ENCODE measurements at places on chromosomes 13 and 19. TPM values are rescaled to one million over a fixed set of nuclear protein-coding genes. Genes with fewer than 3 reads are reported as not detected.

The PRTN3 gene
- total RNA-seq = not detected

The NCAN gene
- total RNA-seq = under 0.01 TPM

The MAU2 gene
- total RNA-seq = 42.6 TPM

The ELOF1 gene
- total RNA-seq = 31.8 TPM

The CCDC159 gene
- 9.8 TPM for total RNA-seq

The FPR3 gene
- total RNA-seq = not detected

The CEACAM19 gene
- total RNA-seq = 2.6 TPM

The ZNF132 gene
- total RNA-seq = 12.7 TPM

The LRRC8E gene
- total RNA-seq = 7.4 TPM

The KRTDAP gene
- total RNA-seq = not detected

The WTIP gene
- total RNA-seq = 13.2 TPM

The ATP8A2 gene
- total RNA-seq = 0.17 TPM

The ADAT3 gene
- total RNA-seq = 4.3 TPM

The KANK2 gene
- 455 TPM for total RNA-seq

The ZNF99 gene
- total RNA-seq = not detected

The MCEMP1 gene
- total RNA-seq = not detected

The PRSS57 gene
- total RNA-seq = 0.17 TPM

The ACER1 gene
- not detected for total RNA-seq

The SYNGR4 gene
- not detected for total RNA-seq

The CBY2 gene
- not detected for total RNA-seq

The FUT6 gene
- total RNA-seq = not detected

The TICAM1 gene
- total RNA-seq = 6.8 TPM

The ADGRE2 gene
- not detected for total RNA-seq

The PLK5 gene
- not detected for total RNA-seq

The TDRD3 gene
- total RNA-seq = 19.5 TPM

The RDH8 gene
- not detected for total RNA-seq

The POSTN gene
- total RNA-seq = 176 TPM

The MBD3 gene
- total RNA-seq = 107 TPM

The URAD gene
- not detected for total RNA-seq

All from smooth muscle cell of trachea (primary cell).